ENCODE measurements at places on chromosomes 2 and 18.

DNA sequence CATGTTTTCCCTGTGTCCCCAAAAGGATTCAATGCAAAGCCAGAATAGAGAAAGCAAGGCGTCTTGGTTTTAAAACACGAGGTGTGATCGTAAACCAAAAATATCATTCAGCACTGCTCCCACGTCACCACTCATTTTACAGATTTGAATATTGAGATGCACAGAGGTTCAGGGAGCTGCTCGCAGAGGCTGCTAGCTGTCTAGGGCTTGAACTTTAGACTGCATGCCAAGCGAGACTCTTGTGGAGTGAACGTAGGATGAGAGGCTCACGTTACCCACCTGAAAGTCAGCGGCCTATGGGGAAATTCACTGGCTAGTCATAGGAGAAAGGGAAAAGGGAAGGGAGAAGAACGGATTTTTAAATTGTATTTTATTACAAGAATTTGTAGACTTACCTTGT lies 130.1 kb downstream of the MBP start:
- no peak for DNase-seq

DNA sequence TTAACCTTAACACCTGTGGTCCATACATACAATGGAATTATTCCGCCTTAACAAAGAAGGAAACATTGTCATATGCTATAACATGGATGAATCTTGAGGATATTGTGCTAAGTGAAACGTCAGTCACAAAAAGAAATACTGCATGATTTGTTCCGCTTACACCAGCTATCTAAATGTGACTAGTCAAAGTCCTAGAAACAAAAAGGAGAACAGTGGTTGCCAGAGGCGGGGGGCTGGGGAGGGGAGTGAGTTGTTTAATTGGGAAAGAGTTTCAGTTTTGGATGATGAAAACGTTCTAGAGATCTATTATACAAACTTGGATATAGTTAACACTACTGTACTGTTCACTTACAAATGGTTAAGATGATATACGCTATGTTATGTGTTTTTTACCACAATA lies 72.0 kb downstream of the SPRED2 start:
- DNase-seq, result no peak

GRCh38 chr18:63511285-63511684 lies 30.9 kb upstream of the SERPINB12 start:
- no peak for DNase-seq

GRCh38 chr18:61549416-61549815 lies 216.2 kb downstream of the CDH20 start:
- no peak for DNase-seq

DNA sequence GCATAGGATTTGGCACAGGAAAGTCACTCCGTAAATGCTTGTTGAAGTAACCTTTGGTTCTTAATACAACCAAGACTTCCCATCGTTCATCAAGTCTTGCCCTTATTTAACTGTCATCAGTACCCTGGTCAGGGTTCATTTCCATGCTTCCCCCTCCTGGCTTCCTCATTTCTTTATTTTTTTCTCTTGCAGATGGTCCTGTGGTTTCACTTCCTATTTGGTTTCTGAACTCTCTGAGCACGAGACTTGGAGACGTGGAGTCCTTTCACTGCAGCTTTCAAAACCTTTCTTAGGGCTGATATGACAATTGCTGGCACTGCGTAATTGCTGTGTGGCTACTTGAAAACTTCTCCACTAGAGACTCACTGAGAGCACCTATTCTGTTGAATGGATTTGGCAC lies 59.9 kb upstream of the PID1 start:
- no peak for DNase-seq

DNA sequence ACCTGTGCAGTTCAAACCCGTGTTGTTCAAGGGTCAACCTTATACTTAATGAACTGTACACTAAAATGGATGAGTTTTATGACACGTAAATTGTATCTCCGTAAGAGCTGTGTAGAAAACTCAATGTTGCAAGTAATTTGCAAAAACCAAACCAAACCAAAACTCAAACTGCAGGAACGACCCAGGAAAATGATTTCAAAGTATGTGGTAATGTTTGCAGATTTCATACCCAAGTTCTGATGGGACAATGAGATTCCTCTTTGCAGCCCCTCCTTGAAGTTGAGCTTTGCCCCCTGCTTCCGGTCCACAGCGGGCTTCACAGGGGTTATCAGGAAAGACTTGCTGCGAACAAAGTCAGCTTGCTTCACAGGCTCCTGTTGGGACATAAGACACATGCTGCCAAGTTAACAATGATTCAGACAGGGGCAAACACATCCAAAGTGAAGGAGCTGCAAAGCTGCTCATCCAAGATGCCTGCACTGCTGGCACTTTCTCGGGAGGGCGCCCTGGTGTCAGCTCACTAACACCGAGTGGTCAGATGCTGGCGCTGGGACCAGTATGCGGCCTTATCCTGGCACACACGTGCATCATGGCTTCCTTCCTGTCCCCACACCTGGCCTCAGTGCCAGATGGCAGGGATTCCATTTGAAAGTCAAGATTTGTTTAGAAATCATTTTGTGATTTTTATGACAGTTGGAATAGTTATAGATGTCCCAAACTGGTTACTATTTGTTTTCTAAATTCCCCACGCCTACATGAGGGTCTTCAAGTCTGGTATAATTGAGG lies 65.2 kb upstream of the MGAT4A start:
- no peak for DNase-seq

- no peak for DNase-seq
These were observed 185.8 kb downstream of the VAPA start for GRCh38 chr18:10099539-10100140.

- no peak for DNase-seq
These were observed 214.9 kb downstream of the XIRP2 start for GRCh38 chr2:167103028-167103756.

DNA sequence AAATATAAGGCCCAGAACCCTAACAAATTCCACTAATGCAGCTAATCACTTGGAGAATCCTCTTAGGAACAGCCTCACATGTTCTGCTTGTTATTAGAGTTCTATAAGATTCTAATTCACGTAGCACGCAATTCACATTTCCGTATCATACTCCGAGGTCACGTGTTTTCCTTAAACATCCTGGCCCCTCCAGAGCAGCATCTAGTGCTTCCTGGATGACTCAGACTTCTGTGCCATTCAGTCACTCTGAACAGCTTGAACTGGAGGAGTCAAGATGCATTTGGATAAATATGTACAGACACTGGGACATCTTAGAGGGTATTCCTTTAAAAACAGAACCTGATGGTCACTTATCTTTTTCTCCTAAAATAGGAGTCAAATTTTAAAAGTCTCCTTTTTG lies 156.5 kb downstream of the MYO5B start:
- DNase-seq, result no peak

DNA sequence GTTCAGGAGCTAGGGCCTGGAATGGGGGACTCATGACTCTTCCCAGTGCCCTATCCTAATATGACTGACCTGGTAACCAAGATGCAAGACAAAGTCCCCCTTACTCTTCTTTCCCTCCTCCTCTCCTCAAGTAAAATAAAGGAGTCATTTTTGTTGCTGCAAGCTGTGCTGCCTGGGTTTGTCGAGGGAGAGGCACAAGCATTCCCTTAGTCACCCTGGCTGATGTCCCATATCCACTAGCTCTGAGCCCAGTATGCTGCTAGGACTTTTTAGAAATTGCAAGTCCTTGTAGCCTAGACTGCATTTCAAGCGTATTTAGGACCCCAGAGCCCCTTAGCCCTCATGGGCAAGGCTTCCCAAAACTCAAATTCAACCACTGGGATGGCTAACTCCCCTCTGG lies 338.5 kb upstream of the SETBP1 start:
- DNase-seq, result no peak

- DNase-seq, result no peak
These were observed 40.9 kb upstream of the ALKAL2 start for GRCh38 chr2:328761-329160.

DNA sequence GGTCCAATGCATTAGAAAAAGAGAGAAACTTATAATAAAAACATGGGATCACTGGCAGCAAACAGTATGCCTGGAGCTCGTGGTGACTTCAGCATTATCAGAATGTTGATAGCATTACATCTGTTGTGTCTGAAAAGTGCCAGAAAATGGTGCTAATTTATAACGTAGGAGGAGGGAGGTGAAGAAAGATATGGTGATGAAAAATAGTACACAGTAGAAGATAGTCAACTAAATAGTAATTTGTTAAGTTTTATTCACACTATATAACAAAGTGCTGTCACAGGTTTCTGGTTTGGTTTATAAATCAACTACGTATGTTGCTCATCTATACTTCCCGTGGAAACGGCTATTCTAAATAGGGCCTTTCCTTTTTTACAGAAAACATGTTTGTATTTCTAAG lies 117.4 kb downstream of the LRRTM1 start:
- DNase-seq, result no peak

- no peak for DNase-seq
These were observed 15.5 kb downstream of the TBC1D8 start for GRCh38 chr2:101135412-101136296.

- no peak for DNase-seq
These were observed 29.3 kb upstream of the CYP20A1 start for GRCh38 chr2:203209538-203209937.

- DNase-seq, result no peak
These were observed 30.8 kb upstream of the RPL37A start for GRCh38 chr2:216467845-216468244.

GRCh38 chr2:173990245-173990644 lies 25.1 kb upstream of the SP3 start:
- DNase-seq, result no peak

DNA sequence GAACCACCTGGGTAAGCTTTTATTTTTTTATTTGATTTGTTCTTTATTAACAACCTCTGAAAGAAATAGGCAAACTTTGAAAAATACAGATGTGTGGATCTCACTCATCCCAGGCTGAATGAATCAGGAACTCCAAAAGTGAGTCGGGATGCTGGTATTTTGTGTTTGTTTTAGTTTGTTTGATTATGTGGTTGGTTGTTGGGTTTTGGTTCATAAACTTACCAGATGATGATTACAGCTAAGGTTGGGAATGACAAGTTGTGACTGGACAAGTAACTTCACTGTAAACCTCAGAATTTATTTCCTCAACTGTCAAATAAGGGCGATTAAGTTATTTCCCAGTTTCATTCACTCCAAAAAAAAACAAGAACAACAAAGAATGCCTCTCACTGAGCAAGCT lies 80.5 kb upstream of the KIF5C start:
- DNase-seq, result no peak

GRCh38 chr2:64944484-64944883 lies 44.7 kb upstream of the SLC1A4 start:
- DNase-seq, result no peak

DNA sequence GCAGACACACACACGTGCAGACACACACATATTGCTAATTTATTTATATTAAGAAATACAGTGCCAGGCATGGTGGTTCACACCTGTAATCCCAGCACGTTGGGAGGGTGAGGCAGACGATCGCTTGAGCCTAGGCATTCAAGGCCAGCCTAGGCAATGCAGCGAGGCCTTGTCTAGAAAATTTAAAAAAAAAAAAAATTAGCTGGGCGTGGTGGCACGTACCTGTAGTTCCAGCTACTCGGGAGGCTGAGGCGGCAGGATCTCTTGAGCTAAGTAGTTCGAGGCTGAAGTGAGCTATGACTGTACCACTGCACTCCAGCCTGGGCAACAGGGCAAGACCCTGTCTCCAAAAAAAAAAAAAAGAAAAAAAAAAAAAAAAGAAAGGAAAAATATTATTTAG lies 28.8 kb downstream of the ANXA4 start:
- no peak for DNase-seq

DNA sequence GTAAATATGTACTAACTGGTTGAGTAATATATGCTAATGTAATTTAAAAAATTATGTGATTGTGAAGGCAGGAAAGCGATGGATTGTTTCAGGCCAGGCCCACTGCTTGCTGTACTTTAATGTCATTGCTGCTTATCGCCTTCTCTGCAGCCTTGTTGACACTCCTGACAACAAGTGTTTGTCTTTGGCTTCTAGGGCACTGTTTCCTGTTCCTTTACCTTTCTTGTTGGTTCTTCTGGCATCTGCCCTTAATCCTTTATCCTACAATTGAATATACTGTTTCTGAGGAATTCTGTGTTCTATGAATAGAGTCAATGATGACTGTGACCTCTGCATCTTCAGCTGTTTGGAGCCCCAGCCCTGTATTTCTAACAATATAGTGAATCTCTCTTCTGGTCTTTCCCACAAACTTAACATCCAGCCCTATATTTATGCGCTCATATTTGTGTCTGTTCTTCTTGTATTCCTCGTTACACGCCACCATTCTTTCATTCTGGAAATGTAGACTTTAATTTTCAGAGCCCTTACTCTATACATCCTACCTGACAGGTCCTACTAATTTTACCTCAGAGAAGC lies 17.6 kb downstream of the ACSL3 start:
- no peak for DNase-seq

- DNase-seq, result no peak
These were observed 16.5 kb downstream of the TMEM178A start for GRCh38 chr2:39682066-39682692.

DNA sequence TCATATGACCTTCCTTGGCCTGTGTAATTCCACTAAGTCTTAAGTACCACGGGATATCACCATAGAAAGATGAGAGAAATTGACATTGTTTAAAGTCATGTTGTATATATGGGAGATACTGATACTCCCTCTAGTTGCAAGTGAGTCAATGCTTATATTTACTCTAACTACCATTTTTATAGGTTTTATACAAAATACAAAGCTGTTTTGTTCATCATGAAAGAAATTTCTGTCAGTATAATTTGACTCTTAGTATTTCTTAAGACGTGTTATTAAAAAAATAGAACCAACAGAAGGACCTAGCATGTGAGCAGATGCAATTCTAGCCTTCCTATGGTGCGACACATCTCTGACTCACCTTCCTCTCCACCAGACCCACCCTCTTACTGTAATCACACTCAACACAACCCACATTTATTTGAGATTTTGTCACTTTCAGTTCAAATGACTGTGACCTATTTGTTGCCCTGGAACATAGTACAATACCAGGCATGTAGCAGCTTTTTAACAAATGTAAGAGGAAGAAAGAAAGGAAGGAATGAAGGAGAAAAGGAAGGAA lies 453.1 kb downstream of the CMPK2 start:
- no peak for DNase-seq

DNA sequence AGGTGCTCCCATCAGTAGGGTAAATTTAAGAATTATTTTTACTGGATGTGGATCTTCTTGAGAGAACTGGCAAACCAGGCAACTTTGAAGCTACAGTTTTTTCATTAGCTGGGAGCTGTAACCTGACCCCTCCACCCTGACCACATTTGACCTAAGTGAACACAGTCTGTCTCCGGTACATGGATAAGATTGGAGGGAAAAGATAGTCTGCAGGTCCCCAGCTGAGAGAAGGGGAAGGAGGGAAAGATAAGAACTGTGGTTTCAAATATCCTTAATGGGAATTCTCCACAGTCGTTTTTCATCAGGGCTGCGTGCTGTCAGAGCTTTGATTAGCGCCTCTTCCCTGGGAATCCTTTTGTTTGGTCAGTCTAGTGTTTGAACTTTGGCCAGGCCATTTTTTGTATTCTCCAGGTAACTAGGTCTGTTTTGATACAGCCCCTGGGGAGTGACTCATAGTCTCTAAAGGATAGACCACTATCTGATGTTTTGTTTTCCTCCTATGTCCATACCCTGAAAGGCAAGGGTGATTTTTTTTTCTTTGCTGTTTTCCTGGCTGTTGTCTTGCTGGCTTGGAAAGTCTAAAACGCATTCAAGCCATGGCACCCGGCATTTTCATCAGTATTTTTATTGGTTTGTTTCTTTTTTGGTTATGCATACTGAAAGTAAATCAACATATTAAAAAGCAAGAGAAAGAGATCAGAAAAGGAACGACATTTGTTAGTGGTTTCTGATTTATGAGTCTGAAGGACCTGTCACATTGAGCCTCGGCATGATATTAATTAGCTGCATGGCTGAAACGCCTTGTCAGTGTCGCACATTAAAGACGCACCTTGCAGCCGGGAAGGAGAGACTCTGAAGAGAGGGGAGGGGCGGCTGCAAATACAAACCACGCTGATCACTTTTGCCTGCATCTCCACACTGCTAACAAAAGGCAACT lies 183.4 kb upstream of the FN1 start:
- no peak for DNase-seq
